Right ventricle myocardium superior (tissue), 1 donor: ENCODE measurements at places on chromosomes 7 and 10. TPM values are rescaled to one million over a fixed set of nuclear protein-coding genes. Genes with fewer than 3 reads are reported as not detected.

Gene HERC4
- 24.1 TPM for total RNA-seq

- peak; percentile 97 for DNase-seq
These were observed 731 bp downstream of the LANCL2 start for GRCh38 chr7:55365675-55366460.

Gene OGDHL
- 1.8 TPM for total RNA-seq

Gene NOS3
- total RNA-seq: 10.0 TPM

Gene NEUROD6
- not detected for total RNA-seq

GRCh38 chr7:46218461-46219200 is 297.6 kb upstream of the IGFBP3 start:
- no peak for DNase-seq

DNA sequence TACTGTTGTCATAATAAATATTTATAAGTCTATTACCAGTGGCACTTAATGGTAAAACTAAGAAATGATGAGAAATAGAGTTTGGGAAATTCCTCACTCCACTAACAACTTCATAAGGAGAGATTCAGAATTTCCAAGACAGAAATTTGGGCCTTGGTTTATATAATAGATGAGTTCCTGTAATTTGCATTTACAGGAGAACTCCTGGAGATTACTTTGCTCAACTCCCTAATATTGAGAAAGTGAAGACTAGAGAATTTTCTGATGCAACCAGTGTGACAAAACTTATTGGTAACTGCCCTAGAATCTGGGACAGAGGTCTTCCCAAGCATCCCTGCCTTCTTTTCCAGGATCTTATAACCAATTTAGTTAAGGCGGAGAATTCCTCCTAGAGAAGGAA is 49.1 kb upstream of the GSAP start:
- no peak for DNase-seq

DNA sequence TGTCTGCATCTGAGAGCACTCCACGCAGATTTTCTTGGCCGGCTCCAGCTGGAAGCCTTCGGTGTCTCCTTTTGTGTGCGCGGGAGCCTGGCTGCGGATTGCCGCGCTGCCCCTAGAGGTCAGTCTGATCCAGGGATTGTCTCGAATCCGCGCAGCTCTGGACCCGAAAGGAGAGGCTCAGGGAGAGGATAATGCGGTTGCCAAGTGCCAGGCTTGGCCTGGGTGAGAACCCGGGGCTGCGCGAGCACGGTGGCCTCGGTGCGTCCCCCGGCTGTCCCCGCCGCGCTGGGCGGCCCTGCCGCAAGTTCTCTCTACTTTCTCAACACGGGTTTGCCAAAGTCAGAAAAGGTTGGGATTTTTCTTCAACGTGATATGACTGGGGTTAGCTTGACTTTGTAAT is 140.9 kb downstream of the ADCYAP1R1 start:
- peak; percentile 64 for DNase-seq

- DNase-seq: no peak
These were observed 29.0 kb downstream of the DHTKD1 start for GRCh38 chr10:12097791-12098190.

Gene DNAJC12
- total RNA-seq: 5.4 TPM

GRCh38 chr7:74656441-74656836 is 1.1 kb upstream of the GTF2I start:
- DNase-seq: peak; percentile 71

Gene PTPRZ1
- 0.65 TPM for total RNA-seq

GRCh38 chr10:121418126-121418777 is 180.0 kb downstream of the FGFR2 start:
- no peak for DNase-seq

Gene TUBB8
- not detected for total RNA-seq

Gene HPS6
- total RNA-seq: 9.5 TPM

- DNase-seq: no peak
These were observed 46.2 kb upstream of the ZEB1 start for GRCh38 chr10:31272841-31273240.

Gene LRRC17
- 1.0 TPM for total RNA-seq

DNA sequence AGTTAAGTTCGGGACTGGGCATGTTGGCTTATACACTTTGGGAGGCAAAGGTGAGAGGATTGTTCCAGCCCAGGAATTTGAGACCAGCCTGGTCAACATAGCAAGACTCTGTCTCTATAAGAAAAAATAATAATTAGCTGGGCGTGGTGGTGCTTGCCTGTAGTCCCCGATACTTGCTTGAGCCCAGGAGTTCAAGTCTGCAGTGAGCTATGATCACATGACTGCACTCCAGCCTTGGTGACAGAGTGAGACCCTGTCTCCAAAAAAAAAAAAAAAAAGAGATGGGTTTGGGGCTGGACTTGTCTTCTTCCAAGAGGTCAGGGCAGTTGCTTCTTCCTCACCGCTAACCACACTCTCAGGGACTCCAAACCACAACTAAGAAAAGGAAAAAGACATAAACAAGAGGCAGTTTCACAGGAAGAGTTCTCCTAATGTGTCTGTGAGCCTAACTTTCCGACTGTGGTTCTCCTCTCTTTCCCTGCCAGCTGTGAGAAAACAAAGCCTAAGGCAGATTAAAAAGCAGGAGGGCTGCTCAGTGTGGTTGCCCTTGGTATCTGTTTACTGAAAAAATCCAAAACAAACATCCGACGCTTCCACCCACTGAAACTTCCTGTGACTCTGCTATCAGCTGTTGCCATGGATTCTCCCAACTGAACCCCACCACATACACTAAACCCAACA is 2.4 kb upstream of the SERPINE1 start:
- DNase-seq: no peak

GRCh38 chr7:87505557-87506245 is 30.2 kb upstream of the ABCB4 start:
- DNase-seq: no peak

Gene ATOH7
- total RNA-seq: not detected

Gene GCC1
- total RNA-seq: 7.0 TPM

DNA sequence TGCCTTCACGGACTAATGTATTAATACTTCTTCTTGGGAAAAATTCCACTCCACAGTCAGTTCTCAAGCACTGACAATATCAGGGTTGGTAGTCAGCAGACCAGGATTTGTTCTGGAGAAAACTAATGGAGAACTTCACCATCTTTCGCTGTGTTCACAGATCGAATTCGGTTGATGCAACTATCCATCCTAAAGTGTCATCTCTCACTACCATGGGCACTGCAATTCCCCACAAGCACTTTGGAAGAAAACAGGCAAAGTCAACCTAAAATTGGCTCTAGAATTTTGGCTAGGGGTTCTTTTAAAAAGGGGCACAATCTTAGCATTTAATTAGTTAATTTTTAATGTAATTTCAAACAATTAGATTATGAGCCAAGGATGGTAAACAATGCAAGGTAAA is 164.4 kb downstream of the HGF start:
- no peak for DNase-seq

DNA sequence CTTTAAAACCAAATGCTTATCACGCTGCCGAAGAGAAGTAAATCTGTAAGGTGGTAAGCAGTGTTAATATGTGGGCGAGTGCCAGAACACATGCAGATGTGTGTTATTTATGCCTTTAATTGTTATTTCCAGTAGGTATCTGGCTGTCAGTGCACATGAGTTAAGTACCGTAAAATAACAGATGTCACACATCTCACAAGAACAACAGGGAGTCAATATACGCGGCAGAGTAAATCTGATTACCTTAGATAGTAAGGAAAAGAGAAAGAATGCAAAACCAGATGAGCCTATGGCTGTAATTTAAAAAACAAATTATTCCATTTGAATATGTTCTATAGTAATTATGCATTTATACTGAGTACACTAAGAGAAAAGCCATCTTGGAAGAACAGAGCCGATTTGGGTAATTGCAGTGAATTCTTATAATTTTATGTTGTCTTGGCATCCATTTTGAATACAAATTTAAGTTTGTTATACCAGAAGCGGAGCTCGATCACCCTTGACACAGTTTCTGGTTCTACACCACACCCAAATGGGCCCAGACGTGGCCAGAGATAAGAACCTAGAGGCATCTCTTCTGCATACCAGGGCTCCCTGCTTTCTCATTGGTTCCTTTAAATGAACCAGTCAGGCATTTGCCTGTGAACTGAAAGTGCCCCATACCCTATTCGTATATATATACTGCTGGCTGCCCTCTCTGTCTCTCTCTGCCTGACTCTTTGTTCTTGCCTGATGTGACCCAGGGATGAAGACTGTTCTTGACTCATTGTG is 34.8 kb downstream of the DNAJB9 start:
- DNase-seq: no peak

DNA sequence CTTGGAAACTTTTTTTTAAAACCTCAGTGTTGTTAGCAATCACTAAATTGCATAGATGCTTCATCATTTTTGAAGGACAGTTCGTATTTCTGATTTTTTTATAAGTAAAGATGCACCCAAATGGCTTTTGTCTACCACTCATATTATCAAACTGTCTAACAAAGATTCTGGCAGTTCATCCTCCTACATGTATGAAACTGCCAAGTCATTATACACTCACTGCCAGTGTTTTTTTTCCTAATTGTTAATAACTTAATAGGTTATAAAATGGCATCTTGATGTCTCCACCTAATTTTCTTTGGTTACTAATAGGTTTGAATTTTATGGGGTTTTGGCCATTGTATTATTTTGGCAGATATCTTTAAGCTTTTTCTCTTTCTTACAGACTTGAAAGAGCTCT is 77.0 kb downstream of the HTR5A start:
- no peak for DNase-seq

Gene EGR2
- total RNA-seq: 0.19 TPM

- DNase-seq: no peak
These were observed 1575.2 kb upstream of the LRRTM3 start for GRCh38 chr10:65350611-65351010.

Gene SERPINE1
- 1.6 TPM for total RNA-seq

Gene HBP1
- 68.9 TPM for total RNA-seq

GRCh38 chr7:116518961-116519360 is 5.9 kb upstream of the CAV1 start:
- DNase-seq: no peak

Gene BMPER
- 2.3 TPM for total RNA-seq

GRCh38 chr7:137695942-137696341 is 150.8 kb downstream of the DGKI start:
- DNase-seq: no peak

DNA sequence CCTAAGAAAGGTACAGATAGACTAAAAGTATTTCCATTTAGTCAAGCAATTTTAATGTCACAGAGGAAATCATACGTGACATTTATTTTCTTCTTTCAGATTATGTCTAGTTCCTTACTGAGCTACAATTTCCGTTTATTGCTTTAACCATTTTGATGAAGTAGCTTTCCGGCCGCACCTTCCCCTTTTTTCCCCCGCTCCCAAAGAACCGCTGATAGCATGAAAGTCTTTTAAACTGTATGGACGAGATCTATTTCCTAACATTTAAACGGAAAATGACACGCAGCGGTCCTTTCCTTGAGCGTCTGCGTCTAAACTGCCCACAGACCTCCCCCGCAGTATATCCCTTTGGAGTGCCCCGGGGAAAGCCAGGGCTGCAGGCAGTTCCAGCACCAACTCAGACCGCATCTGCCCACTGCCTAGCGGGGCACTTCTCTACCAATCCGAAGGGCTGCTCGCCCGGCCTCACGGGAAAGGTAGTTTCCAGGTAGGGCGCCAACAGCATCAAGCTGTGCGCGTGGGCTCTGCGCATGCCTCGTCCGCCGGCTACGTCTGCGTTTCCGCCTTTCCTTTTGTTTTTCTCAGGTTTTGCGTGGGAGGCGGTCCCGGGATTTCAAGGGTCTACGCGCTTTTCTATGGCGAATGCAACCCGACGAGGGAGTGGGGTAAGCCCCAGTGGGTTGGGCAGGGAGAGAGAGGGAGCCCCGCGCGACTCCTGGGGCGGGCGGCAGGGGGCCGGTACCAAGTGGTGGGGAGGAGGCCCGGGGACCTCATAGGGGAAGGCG is at the start of gene ZNF33A:
Gene ZNF33A, plus strand, starts transcription at position 557 of the 785 bp plus-strand sequence. CDS start 1,667 bp downstream, outside the sequence.
- peak; percentile 94 for DNase-seq

Gene KCP
- total RNA-seq: 0.11 TPM

GRCh38 chr7:15219758-15220157 is 317.2 kb upstream of the DGKB start:
- no peak for DNase-seq

- no peak for DNase-seq
These were observed 142.2 kb downstream of the TWIST1 start for GRCh38 chr7:18975276-18975675.

DNA sequence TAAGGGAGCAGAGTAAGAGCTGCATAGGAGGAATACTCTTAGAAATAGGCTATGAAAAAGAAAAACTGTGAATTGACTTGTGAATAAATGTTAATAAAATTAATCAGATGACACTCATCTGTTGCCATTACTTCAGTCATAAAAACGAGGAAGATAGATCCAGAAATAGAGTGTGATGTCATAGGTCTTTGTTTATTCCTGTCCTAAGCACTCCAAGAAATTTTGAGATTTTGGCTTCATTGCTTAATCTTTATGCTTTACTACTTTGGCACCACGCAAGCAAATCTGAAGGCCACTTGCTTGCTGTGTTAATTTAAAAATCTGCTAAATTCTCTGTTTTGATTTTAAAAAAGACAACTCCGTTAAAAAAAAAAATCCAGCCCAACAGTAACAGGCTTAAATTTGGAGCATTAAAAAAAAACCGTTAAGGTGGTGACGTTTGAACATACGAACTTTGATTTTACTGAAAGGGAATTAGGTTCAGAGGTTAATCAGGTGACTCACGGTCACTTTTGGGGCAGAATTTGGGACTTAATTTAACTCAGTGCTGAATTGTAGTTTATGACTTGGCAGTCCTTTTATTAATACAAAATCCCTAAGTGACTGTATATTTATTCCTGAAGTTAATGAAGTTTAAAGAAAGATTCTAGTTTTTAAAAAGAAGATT is 3.4 kb downstream of the IFRD1 start:
- no peak for DNase-seq

Gene BLNK
- total RNA-seq: 0.73 TPM

- DNase-seq: no peak
These were observed 10.9 kb downstream of the TECPR1 start for GRCh38 chr7:98240961-98241673.

GRCh38 chr7:286266-286665 is 3.7 kb upstream of the FOXL3 start:
- no peak for DNase-seq

DNA sequence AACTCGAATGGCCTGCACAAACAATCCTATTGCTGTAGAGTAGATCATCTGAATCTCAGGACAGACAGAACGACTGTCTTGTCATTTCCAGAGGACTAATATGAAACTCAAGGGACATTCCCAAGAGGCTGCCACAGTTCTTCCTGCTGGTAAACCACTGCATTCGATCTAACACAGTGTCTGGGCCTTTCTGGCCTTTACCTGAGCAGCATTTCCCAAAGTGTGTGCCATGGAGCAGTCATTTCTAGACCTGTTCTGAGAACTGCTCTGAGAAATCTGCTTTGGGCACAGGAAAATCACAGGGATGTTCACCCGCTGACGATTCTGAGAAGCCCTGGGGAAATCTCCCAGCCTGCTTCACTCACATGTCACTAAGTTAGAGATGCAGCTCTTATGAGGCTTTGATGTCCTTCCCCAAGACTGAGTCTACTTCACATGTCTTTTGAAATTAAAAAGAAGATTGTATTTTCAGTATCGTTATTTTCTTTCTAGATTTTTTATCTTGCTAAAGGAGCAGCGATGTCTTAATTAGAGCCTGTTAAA is 18.4 kb downstream of the GPNMB start:
- no peak for DNase-seq

- no peak for DNase-seq
These were observed 95.7 kb downstream of the CPED1 start for GRCh38 chr7:121084256-121084655.

GRCh38 chr7:31688372-31688771 is 1.4 kb downstream of the PPP1R17 start:
- no peak for DNase-seq

- no peak for DNase-seq
These were observed 6.4 kb upstream of the DUSP5 start for GRCh38 chr10:110491346-110491745.
